ENCODE measurements at places on chromosomes 6 and 20. TPM values are rescaled to one million over a fixed set of nuclear protein-coding genes. Genes with fewer than 3 reads are reported as not detected.

HLA-B gene
- 41.6 TPM for total RNA-seq

NKX2-2 gene
- 0.41 TPM for total RNA-seq

NPEPL1 gene
- total RNA-seq: 10.2 TPM

GPR63 gene
- total RNA-seq: 13.9 TPM

SYCP2 gene
- total RNA-seq: 4.1 TPM

ITPA gene
- 47.3 TPM for total RNA-seq

LRRN4 gene
- 0.41 TPM for total RNA-seq

GPR6 gene
- 7.3 TPM for total RNA-seq

PHF1 gene
- total RNA-seq: 16.3 TPM

GUCA1A gene
- total RNA-seq: 1.2 TPM

CFB gene
- total RNA-seq: 0.82 TPM

TNFRSF6B gene
- not detected for total RNA-seq

SPATS1 gene
- 0.41 TPM for total RNA-seq

SIRPB1 gene
- 0.41 TPM for total RNA-seq

ARMH2 gene
- total RNA-seq: not detected

BHLHE23 gene
- not detected for total RNA-seq

NEURL2 gene
- 3.3 TPM for total RNA-seq

SLC44A4 gene
- total RNA-seq: not detected

FILIP1 gene
- 2.9 TPM for total RNA-seq

SOX18 gene
- 0.41 TPM for total RNA-seq

GHRH gene
- not detected for total RNA-seq

BPIFB2 gene
- not detected for total RNA-seq

C2 gene
- total RNA-seq: 3.7 TPM

UNC5CL gene
- under 0.01 TPM for total RNA-seq

IER3 gene
- total RNA-seq: 2.4 TPM

CNR1 gene
- total RNA-seq: 342 TPM

NKX2-4 gene
- not detected for total RNA-seq

SRSF12 gene
- 36.7 TPM for total RNA-seq

AKAP12 gene
- 40.4 TPM for total RNA-seq

MRPL14 gene
- 41.2 TPM for total RNA-seq

CST5 gene
- total RNA-seq: not detected

RAB44 gene
- total RNA-seq: not detected

FAM209B gene
- total RNA-seq: not detected

TJAP1 gene
- 2.9 TPM for total RNA-seq

LINC00237 gene
- 0.82 TPM for total RNA-seq

PLCB1 gene
- 48.9 TPM for total RNA-seq

SRXN1 gene
- 12.6 TPM for total RNA-seq

TINAG gene
- 0.41 TPM for total RNA-seq

CCM2L gene
- total RNA-seq: 2.9 TPM

ETV7 gene
- total RNA-seq: not detected

Data from frontal cortex (tissue), 4 donors.